ENCODE measurements at places on chromosomes 5 and 9. TPM values are rescaled to one million over a fixed set of nuclear protein-coding genes. Genes with fewer than 3 reads are reported as not detected.

- H3K36me3 ChIP-seq = peaks cover 9% of the 10 kb centered on the region
- DNase-seq = peak; percentile 95
- H3K4me3 ChIP-seq = peak overlapping the region; percentile 2
These were observed 13.7 kb downstream of the GLRX start for GRCh38 chr5:95808686-95809413.

GRCh38 chr5:24555229-24555628, 89.5 kb downstream of the CDH10 start:
- no peaks in the 10 kb centered on the region for H3K4me1 ChIP-seq
- H3K36me3 ChIP-seq = no peaks in the 10 kb centered on the region
- no peak for DNase-seq

DNA sequence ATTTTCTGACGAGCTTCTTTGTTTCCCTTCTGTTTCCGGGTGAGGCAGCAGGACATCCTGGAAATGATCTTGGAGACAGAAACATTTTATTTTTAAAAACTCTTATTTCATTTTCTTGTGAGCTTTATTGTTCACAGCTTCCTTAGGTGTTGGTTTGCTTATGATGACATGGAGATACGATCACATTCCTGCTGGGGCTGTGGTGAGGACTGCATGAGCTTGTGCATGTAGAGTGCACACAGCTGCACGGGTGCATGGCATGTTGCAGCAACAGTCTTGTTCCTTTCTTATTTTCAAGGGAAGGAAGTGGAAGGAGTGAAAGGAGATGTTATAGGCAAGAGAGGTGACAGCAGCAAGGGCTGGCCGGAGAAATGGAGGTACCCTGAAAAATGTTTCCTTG, 1.2 kb downstream of the BTNL8 start:
- no peaks in the 10 kb centered on the region for H3K27me3 ChIP-seq
- no peak for DNase-seq
- no peak overlapping the region for H3K4me3 ChIP-seq
- no peaks in the 10 kb centered on the region for H3K4me1 ChIP-seq

DNA sequence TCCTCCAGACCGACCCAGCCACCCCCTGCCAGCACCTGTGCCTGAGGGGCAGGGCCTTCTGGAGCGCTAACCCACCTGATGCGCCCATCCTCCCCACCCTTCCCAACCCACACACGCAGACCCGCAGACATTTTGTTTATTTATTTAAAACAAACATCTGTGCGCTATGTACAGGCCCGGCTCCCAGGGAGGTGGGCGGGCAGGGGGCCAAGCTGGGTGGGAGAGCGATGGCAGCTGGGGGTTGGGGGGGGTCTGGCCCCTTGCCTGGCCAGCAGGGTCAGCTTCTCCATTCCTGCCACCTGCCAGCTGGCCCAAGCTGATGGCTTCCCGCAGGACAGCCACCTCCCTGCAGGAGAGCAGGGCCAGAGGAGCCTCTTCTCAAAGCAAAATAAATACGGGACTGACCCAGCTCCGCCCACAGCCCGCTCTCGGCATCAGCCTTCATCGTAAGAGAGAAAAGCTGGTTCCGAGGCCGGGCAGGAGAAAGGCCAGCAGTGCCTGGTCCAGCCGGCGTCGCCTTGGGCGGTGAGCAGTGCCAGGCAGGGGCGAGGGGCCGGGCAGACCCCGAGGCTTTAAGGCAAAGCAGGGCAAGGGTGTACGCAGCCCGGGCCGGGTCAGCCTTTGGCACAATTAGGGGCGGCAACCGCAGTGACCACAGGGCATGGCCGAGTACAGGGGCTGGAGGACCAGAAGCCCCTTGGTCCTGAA, 10.9 kb upstream of the CLIC3 start:
- H3K36me3 ChIP-seq = peaks cover 12% of the 10 kb centered on the region
- DNase-seq = no peak
- H3K27ac ChIP-seq = no peak overlapping the region
- H3K4me1 ChIP-seq = peaks cover 12% of the 10 kb centered on the region

Gene TTC23L
- not detected for total RNA-seq

Gene PDCD1LG2
- total RNA-seq = 2.7 TPM

All from esophagus muscularis mucosa (tissue), 4 donors.